Activated CD8-positive, alpha-beta T cell treated with anti-CD3 and anti-CD28 coated beads, Interleukin-2, amount 10 ng/mL, durations not matched to agents 7 days and 5 days (primary cell): ENCODE measurements at places on chromosomes 1 and 21. TPM values are rescaled to one million over a fixed set of nuclear protein-coding genes. Genes with fewer than 3 reads are reported as not detected.

UROD gene
- total RNA-seq, result 74.7 TPM

COL16A1 gene
- not detected for total RNA-seq

SPRR1B gene
- not detected for total RNA-seq

PTGER3 gene
- total RNA-seq, result 2.8 TPM

DNA sequence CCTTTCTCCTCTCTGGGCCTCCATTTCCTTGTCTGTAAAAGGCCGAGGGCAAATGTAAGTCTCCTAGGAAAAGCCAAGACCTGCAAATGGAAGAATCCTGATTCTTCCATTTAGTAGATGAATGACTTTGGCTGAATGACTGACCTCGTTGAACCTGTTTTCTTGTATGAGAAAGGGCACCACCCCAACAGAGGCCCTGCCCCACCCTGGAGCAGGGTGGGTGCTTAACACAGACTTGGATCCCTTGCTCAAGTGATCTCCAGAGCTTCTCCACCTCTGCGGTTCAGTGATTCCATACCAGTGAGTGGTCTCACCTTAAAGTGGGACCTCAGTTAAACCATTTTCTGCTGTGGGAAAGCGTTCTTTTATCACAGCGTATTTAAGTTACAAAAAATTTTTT is 39.0 kb upstream of the GUCA2B start:
- H3K27ac ChIP-seq, result no peak overlapping the region
- no peaks in the 10 kb centered on the region for H3K36me3 ChIP-seq
- H3K4me3 ChIP-seq, result no peak overlapping the region
- no peaks in the 10 kb centered on the region for H3K4me1 ChIP-seq
- DNase-seq, result no peak
- H3K27me3 ChIP-seq, result peaks cover 27% of the 10 kb centered on the region

DNA sequence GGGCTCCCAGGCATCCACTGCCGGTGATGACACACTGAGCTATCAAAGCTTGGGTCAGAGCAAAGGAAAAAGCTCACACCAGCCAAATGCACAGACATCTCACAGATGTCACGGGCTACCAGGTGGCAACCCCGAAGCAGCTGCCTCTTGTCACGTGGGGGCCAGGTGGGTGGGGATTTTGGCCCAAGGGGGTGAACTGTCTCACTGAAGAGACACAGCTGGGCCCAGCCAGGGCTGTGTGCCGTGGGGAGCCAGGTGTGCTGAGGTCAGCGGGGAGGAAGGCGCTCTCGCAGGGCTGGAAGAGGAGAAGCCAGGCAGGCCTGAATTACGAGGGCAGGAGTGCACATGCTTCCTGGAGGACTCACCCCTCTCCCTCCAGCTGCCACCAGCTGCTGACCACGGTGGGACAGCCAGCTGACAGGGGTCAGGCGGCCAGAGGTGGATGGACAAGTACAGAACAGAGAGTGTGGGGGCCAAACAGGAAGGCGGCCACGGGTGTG is 32.4 kb downstream of the KCNN3 start:
- H3K4me1 ChIP-seq, result peaks cover 7% of the 10 kb centered on the region
- no peak overlapping the region for H3K27ac ChIP-seq
- peaks cover 6% of the 10 kb centered on the region for H3K27me3 ChIP-seq
- no peaks in the 10 kb centered on the region for H3K36me3 ChIP-seq
- no peak overlapping the region for H3K4me3 ChIP-seq

- DNase-seq, result no peak
- peaks cover 74% of the 10 kb centered on the region for H3K4me1 ChIP-seq
- H3K27ac ChIP-seq, result no peak overlapping the region
- H3K4me3 ChIP-seq, result no peak overlapping the region
- peaks cover 3% of the 10 kb centered on the region for H3K27me3 ChIP-seq
Observed at GRCh38 chr21:35023396-35024070, 25.6 kb downstream of the RUNX1 start.

GRCh38 chr21:46001821-46002681 is 20.5 kb downstream of the COL6A1 start:
- H3K4me3 ChIP-seq, result no peak overlapping the region
- H3K36me3 ChIP-seq, result no peaks in the 10 kb centered on the region

- no peak for DNase-seq
- no peak overlapping the region for H3K27ac ChIP-seq
- H3K27me3 ChIP-seq, result no peaks in the 10 kb centered on the region
- H3K36me3 ChIP-seq, result no peaks in the 10 kb centered on the region
- H3K4me3 ChIP-seq, result no peak overlapping the region
- H3K4me1 ChIP-seq, result no peaks in the 10 kb centered on the region
Observed at GRCh38 chr1:188065917-188066316, 1237.2 kb downstream of the PLA2G4A start.

- H3K4me3 ChIP-seq, result no peak overlapping the region
- H3K27ac ChIP-seq, result no peak overlapping the region
Observed at GRCh38 chr1:21189906-21190500, 13.3 kb upstream of the EIF4G3 start.
